ENCODE measurements at places on chromosomes 6 and 20.
A peak's percentile ranks its signal among the peaks of the same experiment; 100 is the strongest.

GRCh38 chr6:156844089-156844488, 66.9 kb downstream of the ARID1B start:
- no peak for DNase-seq

GRCh38 chr20:45206725-45207124, at the start of gene SEMG1:
Gene SEMG1, plus strand, starts transcription at chr20:45207033. Its CDS starts 21 bp downstream, at chr20:45207054.
- no peak for DNase-seq

GRCh38 chr20:38892091-38892981, 33.9 kb upstream of the FAM83D start:
- DNase-seq = no peak

GRCh38 chr6:119637768-119638167, 288.2 kb upstream of the MAN1A1 start:
- DNase-seq = no peak

DNA sequence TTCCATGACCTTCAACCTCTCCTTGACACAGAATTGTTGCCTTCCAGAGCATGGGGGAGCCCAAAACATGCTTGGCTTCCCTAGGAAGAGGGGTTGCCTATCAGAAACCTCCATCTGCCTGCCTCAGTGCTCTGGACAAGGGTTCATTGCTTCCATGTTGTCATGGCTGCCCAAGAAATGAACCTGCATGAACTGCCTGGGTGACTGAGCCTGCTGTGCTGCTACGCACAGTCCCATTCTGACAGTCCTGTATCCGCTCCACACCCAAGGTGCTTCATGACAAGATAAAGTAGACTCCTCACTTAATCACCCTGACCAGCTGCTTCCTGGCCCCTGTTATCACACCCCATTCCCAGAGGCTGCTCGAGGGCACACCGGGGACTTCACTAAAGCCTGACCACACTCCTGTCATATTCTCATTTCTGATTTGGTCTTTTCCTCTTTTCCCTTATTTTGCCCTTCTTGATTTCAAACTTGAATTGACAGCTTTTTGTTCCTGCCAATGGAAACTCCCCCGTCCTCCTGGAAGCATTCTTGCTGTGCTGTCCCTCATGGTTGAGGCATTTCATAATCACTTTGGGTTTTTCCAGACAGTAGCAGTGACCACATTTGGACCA, 31.9 kb downstream of the GMPR start:
- DNase-seq = no peak

- DNase-seq = no peak
Observed at GRCh38 chr6:55047451-55048044, 126.8 kb upstream of the HCRTR2 start.

- DNase-seq = no peak
Observed at GRCh38 chr6:34517461-34517881, 38.7 kb downstream of the SPDEF start.

DNA sequence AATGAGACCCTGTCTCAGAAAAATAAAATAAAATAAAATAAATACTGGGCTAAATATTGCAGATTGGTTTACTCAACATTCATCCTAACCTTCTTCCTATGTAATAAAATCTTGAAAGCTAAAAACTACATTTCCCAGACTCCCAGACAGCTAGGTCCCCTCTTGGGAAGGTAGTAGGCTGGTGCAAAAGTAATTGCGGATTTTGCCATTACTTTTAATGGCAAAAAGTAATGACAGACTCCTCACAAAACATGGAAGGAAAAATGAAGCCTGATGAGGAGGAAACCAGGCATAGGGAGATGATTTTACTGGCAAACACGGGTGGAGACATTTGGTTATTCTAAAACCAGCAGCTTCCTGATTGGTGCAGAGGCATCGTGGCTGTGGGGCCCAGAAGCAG, 70.6 kb upstream of the E2F3 start:
- no peak for DNase-seq

DNA sequence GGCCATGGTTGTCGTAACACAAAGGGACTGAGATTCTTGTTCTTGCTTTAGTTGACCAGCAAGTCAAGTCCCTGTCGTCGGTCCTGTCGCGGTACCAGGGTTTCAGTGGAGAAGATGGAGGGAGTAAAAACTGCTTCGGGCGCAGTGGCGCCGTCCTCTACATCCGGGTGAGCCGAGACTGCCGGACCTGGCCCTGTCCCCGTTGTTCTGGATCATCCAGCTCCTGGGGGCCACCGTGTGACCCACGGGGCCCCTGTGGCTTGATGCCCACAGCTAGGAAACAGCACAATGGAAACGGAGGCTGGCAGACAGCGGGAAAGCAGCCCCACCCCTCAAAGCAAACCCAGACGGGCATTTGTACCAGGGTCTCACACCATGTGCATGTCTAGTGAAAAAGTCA, 15.0 kb downstream of the MTG2 start:
- DNase-seq = no peak

GRCh38 chr6:35717449-35718374, 19.1 kb upstream of the ARMC12 start:
- DNase-seq = no peak

- no peak for DNase-seq
Observed at GRCh38 chr20:47757145-47758035, 27.9 kb downstream of the SULF2 start.

- DNase-seq = no peak
Observed at GRCh38 chr20:34528921-34529297, 12.7 kb downstream of the DYNLRB1 start.

- DNase-seq = peak; percentile 56
Observed at GRCh38 chr6:132763269-132763668, 5.6 kb upstream of the VNN2 start.

DNA sequence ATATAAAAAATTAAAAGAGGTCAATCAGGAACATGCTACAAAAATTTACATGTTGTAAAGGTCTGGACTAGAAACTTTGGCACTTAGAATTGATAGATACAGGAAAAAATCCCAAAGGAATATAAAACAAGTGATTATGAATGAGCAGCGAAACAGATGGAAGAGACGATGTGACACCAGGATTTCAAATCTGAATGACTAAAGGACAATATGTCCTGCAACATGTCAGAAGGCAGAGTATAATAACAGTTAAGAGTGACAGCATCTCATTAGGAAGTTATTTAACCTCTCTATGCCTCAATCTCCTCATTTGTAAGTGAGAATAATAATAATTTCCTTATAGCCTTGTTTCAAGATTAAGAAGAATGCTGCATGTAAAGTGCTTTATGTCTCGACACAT, 50.3 kb downstream of the FRK start:
- DNase-seq = no peak

DNA sequence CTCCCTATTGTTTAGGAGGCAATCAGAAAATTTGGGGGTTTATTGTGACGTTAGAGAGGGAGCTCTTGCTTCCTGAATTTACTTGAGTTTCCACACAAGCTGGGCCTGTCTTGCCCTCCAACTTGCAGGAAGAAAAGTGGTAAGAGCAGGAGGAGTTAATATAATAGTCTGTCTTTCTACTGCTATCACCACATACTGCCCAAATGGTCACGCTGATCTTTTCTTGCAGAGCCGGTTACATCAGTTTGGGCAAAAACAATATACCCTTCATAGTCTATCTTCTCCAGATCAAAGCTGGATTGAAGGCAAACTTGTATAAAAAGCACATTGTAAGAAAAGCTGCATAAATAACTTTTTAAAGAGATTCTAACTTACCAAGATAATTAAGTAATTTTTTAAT, 46.3 kb upstream of the ECHDC1 start:
- no peak for DNase-seq

DNA sequence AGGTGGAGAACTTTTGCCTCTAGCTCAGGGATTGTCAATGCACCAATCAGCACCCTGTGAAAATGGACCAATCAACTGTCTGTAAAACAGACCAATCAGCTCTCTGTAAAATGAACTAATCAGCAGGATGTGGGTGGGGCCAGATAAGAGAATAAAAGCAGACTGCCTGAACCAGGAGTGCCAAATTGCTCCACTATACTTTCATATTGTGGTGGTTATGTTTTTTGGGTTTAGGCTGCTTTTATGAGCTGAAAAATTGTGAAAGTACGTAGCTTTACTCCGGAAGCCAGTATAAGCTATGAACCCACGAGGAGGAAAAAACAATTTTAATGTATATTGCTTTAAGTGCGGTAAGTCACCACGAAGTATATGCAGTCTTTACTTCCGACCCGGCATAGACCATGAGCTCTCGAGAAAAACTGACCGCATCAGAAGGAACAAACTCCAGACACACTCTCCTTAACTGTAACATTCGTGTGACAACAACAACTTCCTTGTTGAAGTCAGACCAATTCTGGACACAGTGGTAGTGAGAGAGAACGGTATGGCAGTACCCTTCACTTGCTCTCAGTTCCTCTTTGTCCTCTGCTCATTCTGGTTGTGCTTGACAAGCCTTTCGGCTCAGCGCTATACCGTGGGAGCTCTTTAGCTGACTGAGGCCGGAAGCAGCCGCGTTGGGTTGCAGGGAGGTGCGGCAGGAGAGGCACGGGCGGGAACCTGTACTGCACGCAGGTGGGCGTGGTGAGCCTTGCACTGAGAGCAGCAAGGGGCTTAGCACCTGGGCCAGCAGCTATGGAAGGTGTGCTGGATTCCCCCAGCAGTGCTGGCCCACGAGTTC, 81.9 kb upstream of the E2F3 start:
- DNase-seq = peak; percentile 82

DNA sequence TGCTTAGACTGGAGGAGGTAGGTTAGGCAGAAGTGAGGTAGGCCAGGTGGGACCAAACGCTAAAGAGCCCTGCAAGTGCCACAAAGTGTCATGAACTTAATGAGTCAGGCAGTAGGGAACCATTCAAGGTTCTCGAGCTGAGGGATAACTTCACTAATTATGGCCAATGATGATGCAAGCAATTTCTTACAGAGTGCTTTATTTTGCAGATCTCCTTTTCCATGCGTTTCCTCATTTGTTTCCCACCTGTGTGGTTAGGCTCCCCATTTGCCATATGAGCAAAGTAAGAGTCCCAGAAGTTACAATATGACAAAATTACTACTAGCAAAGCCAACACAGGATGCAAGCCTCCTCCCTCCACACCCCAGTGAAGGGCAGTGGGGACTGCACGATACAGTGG, 36.5 kb upstream of the PSMF1 start:
- no peak for DNase-seq

DNA sequence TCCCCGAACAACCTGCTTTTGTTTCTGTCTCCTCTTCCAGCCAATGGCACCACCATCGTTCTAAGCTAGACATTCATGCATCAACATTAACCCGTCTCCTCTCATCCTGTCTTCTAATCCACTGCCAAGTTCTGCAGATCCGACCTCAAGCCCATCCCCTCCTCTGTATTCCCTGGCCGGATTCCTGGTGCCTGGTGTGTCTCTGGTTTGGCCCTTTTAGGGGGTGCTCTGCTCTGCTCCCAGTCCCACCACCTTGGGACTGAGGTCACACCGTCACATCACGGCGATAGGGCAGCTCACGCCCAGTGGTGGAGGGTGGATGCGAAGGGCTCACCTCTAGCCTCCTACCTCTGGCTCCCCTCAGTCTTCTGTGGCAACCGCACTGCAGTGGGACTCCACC, 102.5 kb upstream of the AGPAT4 start:
- DNase-seq = no peak

DNA sequence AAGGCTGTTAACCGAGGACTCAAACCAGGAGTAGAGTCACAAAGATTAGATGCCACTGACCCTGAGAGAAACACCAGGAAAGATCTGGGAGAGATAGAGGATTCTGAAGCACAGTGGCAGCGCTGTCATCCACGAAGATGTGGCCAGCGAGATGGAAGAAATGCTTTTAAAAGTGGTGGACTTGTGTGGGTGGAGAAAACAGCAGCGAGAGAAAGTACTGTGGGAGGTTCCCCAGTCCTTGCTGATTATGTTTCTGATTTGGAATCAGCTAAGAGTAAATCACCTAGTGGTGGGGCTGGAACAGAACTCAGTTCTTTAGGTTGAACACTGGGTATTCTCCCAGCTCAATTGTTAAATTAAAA, 435 bp upstream of the ZNF322 start:
- DNase-seq = no peak

DNA sequence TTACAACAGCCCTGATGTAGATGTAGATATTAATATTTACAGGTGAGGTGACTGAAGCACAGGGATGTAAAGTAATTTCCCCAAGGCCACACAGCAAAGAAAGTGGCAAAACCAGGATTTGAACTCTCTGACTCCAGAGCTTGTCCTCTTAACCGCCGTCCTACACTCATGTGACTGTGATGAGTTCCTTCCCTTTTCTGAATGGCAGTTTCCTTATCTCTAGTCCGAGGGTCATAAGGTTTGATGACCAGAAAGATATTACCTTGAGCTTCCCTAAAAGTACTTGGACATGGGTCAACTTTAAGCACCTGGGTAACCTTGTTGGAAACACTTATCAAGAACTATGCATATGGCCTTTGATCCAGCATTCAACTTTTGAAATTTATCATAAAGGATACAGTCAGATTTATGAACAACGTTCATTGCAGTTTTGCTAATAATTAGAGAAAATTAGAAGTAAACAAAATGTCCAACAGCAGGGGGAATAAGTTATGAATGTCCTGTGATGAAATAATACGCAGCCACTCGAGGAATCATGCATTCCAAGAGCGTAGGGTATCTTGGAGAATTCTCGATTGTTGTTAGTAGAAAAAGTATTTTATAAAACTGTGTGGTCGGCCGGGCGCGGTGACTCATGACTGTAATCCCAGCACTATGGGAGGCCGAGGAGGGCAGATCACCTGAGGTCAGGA, 2.3 kb upstream of the TLDC2 start:
- DNase-seq = no peak

DNA sequence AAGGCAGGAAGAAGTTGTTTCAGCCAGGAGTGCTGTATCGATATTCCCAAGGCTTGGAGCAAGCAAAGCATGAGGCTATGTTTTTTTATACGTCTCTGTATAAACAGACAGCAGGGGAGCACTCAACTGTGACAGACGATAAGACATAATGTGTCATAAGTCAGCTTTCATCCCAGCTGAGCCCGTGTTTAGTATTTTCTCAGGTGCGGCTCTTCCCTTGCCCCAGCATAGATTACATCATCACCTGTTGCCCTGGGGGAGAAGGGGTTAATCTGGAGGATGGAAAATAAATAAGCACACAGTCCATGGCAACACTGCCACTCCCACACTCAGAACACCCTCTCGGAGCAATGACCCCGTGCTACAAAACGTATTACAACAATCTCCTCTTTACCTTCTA, 22.1 kb upstream of the KCNK5 start:
- DNase-seq = no peak

- no peak for DNase-seq
Observed at GRCh38 chr6:1162367-1163275, 149.3 kb upstream of the FOXQ1 start.

GRCh38 chr20:2872459-2873009, 747 bp upstream of the PTPRA start:
- DNase-seq = peak; percentile 77

GRCh38 chr6:150895928-150896632, 30.6 kb downstream of the MTHFD1L start:
- DNase-seq = no peak

DNA sequence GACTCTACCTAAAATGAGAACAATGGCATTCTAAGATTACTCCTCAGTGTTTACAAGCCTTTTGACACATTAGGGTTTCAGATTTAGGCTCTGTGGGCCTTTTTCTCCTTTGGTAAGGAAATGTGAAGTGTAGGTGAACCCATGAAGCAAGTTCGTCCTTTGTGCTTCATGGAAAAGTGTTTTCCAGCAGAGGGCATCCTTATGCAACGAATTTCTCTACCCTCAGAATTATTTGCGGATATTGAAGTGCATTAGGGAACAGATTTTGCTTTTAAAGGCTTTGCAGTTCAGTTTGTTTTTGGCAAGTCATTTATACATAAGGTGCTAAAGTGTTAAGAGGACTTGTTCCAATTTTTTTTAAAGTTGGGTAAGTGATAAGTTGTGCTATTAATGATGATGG, 55.7 kb upstream of the FERMT1 start:
- DNase-seq = no peak

All from T-cell (primary cell).